Left ventricle myocardium inferior (tissue), 1 donor: ENCODE measurements at places on chromosomes 11 and 22.

DNA sequence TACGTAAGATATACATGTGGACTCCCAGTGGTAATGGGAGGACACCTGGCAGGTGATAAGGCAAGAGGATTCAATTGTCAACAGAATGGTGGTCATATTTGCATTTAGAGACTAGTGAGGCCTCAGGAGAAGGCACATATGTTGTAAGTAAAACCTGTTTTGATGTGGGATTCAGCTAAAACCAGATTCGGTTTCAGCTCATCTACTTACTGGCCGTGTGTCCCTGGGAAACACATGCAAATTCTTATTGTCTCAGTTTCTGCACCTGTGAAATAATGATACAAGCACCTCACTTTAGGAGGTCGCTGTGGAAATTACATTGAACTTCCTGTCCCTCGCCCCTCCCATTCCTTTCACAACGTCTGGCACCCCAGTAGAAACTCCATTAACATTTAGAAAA lies 78.9 kb upstream of the FIBIN start:
- no peak for DNase-seq

DNA sequence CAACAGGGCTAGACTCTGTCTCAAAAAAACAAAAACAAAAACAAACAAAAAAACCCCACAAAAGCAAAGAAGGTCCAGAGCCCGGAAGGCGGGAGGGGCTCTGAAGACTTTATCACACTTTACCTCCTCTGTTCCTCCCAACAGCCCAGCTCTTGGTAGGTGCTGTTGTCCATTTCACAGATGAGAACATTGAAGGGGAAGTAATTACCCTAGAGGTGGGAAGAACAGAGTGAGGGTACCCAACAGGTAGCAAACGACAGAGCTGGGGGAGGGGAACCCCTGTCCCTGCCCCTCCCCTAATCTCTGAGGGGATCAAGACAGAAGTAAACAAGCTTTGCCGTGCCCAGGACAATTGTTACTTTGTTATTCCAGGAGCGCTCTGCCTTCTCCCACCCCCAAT lies 1.0 kb upstream of the BIK start:
- no peak for DNase-seq

DNA sequence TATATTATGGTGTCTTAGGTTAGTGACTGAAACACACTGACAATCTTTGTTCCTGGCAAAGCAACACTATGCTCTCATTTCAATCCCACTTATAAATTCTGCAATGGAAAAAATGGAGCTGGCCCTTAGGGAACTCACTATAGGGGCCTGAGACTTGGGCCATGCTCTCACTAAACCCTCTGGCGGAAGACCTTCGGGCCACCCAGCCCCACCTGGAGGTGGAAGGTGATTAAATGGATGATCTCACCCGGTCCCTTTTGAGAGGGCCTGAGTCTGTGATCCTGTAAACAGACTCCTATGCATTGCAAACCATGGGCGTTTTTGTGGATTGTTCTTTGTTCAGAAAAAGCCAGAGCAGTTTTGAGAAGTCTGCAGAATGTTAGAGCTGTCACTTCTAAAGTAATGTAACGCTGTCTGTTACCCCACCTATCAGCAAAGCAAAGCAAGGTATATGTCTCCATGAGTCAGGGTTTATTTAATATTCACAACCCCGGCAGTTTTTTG lies 17.0 kb upstream of the CDON start:
- DNase-seq, result no peak

- peak; percentile 50 for DNase-seq
Observed at GRCh38 chr11:61890529-61891330, 615 bp downstream of the FADS3 start.

DNA sequence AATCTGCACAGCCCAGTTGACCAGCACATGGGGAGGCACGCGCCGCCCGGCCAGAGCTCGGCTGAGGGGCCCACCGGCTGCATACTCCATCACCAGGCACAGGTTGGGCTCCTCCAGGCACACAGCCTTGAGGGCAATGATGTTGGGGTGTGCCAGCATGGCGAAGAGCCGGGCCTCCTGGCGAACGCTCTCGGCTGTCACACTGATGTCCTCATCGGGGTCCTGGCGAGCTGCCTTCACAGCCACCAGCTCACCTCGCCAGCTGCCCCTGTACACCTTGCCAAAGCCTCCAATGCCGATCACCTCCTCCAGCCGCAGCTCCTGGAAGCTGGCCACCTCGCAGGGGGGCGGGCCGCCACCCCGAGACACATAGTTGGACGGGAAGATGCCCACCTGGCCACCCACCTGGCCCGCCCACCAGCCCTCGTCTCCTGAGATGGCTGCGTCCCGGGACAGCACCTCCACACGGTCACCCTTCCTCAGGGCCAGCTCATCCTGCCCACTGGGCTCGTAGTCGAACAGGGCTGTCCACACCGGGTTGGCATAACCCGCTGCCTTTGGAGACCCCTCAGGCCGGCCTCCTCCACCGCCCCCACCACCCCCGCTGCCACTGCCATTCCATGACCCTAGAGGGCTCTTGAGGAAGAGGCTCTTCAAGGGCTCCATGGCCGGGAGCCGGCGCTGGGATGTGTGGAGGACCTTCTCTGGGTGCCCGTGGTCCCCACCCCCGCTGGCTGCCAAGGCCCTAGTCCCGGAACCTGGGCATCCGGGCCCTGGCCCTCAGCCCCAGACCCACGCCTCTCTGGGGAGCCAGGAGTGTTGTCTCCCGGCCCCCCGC lies 711 bp downstream of the MAP3K11 start:
- DNase-seq, result no peak

DNA sequence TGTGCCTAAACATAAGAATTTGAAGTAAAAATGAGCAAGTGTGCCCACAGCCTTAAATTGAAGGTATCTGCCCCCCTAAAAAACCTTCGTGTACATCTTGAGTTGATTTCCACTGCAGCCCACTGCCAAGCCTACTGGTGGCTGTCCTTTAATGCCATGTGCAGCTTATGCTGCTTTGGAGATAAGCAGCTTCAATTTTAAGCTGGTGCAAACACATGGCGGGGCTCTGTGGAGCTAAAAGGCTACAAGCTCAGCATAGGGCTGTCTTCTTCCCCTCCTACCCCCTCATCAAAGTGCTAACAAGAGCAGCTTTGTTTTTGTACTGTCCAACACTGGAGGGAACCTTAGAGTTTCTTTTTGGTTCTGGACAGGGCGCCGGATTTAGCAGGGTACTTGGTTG lies 128.5 kb upstream of the LMO1 start:
- DNase-seq, result no peak

DNA sequence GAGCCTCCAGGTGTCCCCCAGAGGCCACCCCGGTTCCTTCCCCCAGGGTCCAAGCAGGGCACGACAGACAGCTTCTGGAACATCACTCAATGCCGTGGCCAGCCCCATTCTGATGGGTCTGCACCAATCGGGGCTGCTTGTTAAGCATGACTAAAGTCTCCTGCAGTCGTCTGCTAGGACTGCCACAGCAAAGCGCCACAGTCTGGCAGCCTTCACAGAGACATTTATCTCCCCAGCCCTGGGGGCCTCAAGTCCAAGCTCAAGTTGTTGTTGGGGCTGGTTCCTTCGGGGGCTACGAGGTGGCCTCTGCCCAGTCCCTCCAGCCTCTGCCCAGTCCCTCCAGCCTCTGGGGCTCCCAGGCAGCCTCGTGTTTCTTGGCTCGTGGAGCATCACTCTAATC lies 14.0 kb upstream of the CD81 start:
- no peak for DNase-seq

- DNase-seq, result no peak
Observed at GRCh38 chr11:77049026-77049425, 14.8 kb downstream of the B3GNT6 start.

GRCh38 chr11:66951135-66951534 lies 7.0 kb downstream of the PC start:
- no peak for DNase-seq

DNA sequence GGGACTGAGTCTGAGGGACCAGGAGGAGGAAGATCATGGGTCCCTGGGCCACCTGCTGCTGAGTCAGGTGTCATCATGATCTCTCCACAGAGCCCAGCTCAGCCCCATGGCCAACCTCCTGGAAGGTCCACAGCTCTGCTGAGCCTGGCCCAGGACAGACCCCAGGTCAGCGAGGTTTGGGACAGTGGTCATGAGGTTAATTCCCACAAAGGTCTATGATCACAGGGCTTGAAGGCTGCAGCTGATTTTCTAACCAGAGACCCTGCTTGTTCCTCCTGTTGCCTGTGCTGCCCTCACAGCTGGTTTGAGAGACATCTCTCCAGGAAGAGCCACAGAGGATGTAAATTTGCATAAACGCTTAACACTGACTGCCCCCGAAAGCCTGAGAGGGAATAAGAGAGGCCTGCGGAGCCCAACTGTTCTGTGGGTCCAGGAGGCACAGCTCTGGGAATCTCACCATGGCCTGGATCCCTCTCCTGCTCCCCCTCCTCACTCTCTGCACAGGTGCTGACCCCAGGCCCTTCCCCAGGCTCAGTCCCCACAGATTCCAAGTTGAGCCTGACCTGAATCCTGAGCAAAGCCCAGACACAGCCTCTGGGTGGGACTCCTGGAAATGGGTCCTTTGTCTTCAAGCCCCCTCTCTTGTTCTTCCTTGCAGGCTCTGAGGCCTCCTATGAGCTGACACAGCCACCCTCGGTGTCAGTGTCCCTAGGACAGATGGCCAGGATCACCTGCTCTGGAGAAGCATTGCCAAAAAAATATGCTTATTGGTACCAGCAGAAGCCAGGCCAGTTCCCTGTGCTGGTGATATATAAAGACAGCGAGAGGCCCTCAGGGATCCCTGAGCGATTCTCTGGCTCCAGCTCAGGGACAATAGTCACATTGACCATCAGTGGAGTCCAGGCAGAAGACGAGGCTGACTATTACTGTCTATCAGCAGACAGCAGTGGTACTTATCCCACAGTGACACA lies 102.8 kb downstream of the GGTLC2 start:
- DNase-seq, result no peak

GRCh38 chr11:27433742-27434141 lies 38.8 kb downstream of the LGR4 start:
- DNase-seq, result no peak

- DNase-seq, result no peak
Observed at GRCh38 chr11:65503949-65504673, 5.3 kb downstream of the MALAT1 start.

DNA sequence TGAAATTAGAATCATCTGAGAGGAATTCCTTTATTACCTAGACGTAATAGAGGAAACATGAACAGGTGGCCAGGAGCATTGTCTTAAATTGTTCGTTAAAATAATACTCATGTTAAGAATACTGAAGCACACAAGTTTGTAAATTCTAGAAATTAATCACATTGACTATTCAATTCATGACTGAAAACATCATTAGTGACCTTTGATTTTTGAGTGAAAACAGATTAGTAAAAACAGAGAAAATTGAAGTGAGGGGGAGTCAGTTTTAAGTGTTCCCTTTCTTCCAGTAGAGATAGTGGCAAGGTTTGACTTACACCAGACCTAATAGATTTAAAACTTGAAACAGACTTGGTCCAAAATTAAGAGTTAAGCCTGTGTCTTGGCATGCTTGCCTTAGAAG lies 1.4 kb downstream of the ZFP91 start:
- DNase-seq, result no peak

DNA sequence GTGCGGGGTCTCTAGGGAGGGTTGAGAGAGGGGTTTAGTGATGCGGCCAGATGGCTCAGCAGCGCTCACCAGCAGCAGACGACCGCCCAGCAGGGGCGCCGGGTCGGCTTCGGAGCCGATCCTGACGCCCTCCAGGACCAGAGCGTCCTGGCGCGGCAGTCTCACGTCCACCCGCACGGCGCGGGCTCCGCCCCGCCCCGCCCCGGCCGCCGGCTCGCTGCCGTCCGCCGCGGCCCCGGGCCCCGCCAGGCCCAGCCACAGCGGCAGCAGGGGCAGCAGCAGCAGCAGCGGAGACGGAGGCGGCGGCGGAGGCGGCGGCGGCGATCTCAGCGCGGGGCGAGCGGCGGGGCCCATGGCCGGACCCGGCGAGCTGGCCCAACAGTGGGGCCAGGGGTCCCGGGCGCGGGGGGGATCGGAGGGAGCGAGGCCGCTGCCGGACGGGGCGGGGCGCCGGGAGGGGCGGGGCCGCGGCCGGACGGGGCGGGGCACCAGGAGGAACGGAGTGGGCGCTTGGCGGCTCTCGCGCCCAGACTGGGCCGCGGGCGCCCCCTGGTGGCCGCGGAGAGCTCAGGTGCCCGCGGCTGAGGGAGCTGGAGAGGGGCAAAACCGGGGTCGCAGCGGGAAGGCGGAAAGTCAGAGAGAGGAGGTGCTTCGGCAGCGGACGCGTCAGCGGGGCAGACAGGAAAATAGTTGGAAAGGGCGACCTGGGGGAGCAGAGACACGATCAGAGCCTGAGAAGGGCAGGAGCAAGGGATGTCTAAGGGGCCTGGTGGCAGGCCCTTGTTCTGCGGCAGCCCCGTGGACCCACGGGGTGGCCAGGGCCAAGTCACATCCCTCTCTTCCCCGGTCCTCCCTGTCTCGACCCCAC lies at the start of gene RNF215:
Gene RNF215, minus strand, starts transcription at position 452 of the 868 bp plus-strand sequence. Its CDS starts 98 bp downstream, at position 354.
- DNase-seq, result peak; percentile 84

- no peak for DNase-seq
Observed at GRCh38 chr11:15893080-15893492, 463.3 kb downstream of the SOX6 start.

DNA sequence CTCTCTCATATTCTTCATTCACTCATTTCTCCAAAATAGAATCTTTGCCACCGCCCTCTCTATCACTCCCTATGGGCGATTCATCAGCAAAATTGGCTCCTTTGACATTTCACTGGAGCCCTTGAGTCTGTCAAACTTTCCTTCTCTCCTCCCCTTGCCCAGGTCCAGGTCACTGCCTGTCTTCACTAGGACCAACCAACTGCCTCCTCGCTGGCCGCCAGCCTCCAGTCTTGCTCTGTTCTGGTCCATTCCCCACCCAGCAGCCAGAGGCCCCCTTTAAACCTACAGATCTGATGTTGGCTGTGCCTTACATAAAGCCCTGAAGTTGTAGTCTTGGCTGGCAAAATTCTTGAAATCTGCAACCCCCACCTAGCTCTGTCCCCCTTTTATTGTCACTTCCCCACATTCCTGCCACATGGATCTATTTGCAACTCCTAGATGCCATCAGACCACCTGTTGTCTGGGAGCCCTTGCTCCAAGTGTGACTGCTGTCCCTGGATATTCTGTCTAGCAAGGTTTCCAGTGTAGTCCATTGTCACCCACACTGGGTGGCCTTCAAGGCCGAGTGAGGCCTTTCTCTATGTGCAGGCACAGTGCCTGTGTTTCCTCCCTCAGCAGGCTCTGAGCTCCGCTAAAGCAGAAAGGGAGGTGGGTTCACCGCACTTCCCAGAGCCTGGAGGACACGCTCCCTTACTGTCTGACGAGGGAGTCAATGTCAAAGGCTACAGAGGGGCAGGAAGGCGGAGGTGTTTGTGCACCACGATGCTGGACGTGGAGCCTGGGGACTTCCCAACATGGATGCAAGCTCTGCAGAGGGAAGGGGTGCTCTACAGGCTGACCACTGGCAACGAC lies 25.5 kb downstream of the MYEOV start:
- DNase-seq, result no peak
